Fibroblast of villous mesenchyme (primary cell): ENCODE measurements at places on chromosomes 4 and X. TPM values are rescaled to one million over a fixed set of nuclear protein-coding genes. Genes with fewer than 3 reads are reported as not detected.

Gene H2AZ1
- total RNA-seq: 255 and 287 TPM in 2 replicates

Gene DCLK2
- total RNA-seq: 13.0 and 24.2 TPM in 2 replicates

Gene PTCHD1
- under 0.01 TPM in 1 of 2 replicates, not detected in the other for total RNA-seq

Gene CCSER1
- total RNA-seq: 0.43 TPM in 1 of 2 replicates, not detected in the other

Gene NIPAL1
- total RNA-seq: 1.6 and 4.3 TPM in 2 replicates

Gene TAF7L
- total RNA-seq: 0.32 and 1.3 TPM in 2 replicates

Gene ABCD1
- 15.5 and 19.3 TPM in 2 replicates for total RNA-seq

Gene GC
- not detected in 2 replicates for total RNA-seq

DNA sequence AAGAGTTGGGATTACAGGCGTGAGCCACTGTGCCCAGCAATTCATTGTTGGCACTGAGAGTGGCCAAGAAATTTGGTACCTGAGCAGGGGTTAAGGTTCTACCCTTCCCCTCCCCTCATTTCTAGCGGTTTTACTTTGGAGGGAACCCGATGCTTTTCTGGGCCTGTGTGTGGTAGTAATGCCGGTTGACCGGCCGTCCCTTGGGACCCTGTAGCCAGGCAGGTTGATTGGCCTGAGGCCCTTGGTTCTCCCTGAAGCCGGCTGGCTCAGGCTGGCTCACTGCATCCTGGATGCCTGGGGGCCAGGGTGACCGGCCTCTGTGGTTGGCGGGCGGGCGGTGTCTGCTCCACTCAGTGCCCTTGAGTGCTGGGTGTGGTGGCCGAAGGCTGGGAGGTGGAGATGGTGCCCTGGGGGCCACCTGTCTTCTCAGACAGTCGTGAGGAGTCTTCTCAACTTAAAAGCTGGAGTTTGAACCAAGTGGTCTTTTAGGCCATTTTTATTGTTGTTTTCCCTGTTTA lies 45.6 kb downstream of the RGS12 start:
- no peak for DNase-seq

- DNase-seq: no peak
Observed at GRCh38 chrX:44447214-44447613, 95.4 kb downstream of the FUNDC1 start.

GRCh38 chr4:98522062-98522461 lies 136.3 kb downstream of the TSPAN5 start:
- no peak for DNase-seq

DNA sequence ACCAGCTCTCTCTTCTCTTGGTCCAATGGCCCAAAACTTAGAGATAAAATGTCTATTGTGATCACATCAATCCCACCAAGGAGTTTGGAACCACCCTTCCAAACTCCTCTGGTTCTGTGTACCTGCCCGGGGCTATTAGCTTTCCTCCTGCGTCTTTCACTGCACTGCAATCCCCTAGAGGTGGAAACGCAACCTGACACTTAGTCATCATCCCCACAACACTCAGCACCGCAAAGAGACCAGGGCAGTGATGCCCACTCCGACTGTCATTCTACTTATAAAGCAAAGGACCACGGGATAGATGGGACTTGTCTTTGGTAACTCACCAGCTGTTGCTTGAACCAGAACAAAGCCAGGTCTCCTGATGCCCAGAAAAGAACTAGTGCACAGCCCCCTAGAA lies 22.0 kb downstream of the AFAP1 start:
- DNase-seq: no peak

GRCh38 chrX:40167850-40168479 lies 70.2 kb upstream of the BCOR start:
- DNase-seq: no peak

GRCh38 chrX:124030520-124030919 lies 69.0 kb downstream of the STAG2 start:
- no peak for DNase-seq

- DNase-seq: no peak
Observed at GRCh38 chr4:139665079-139665689, 435 bp upstream of the MGST2 start.

GRCh38 chrX:39903343-39903742 lies 194.4 kb downstream of the BCOR start:
- peak; percentile 50 for DNase-seq

- no peak for DNase-seq
Observed at GRCh38 chrX:47482065-47482511, 934 bp downstream of the ZNF41 start.

- no peak for DNase-seq
Observed at GRCh38 chrX:101062176-101062575, 10.3 kb upstream of the TRMT2B start.

DNA sequence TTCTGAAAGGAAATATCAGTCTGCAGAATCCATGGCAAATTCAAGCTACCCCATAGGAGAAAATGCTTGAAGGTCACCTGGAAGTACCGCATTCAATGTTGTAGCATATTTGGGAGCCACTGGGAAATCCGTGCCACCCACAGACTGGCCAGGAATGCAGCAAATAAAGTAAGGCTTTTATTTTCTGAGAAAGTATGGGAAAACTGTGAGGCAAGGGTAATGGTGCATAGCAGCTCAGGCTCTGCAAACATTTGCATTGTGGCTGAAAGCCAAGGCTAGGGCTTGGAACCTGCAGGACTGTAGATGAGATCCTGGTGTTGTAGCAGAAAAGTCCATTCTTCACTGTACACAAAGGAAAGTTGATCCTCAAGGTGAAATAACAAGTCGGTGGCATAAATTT lies 450.9 kb upstream of the NR3C2 start:
- DNase-seq: no peak

DNA sequence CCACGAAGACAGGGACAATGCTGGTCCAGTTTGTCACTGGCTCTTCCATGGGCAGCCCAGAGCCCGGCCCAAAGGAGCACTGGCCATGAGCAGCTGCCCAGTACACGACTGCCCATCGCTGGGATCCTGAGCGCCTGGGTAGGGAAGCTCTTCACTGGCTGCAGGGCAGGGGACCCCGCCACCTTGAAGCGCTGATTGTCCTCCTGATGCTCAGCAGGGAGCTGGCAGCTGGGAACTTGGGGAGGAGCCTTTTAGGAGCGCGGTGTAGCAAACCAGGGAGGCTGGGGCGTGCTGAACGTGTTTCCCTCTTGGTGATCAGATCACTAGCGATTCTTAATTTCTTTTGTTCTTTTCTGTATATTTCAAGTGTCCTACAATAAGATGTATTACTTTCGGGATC lies 1.8 kb downstream of the L1CAM start:
- DNase-seq: no peak

DNA sequence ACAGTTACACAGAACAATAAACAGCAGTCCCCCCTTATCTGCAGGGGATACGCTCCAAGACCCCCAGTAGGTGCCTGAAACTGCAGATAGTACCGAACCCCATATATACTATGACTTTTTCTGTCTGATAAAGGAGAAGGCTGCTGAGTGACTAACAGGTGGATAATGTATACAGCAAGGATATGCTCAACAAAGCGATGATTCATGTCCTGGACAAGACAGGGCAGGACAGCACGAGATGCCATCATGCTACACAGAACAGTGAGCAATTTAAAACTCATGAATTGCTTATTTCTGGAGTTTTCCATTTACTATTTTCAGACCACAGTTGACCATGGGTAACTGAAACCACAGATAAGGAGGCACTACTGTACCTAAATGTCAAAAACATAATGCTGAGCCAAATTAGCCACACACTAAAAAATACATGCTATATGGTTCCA lies 76.1 kb downstream of the MANBA start:
- DNase-seq: peak; percentile 76

DNA sequence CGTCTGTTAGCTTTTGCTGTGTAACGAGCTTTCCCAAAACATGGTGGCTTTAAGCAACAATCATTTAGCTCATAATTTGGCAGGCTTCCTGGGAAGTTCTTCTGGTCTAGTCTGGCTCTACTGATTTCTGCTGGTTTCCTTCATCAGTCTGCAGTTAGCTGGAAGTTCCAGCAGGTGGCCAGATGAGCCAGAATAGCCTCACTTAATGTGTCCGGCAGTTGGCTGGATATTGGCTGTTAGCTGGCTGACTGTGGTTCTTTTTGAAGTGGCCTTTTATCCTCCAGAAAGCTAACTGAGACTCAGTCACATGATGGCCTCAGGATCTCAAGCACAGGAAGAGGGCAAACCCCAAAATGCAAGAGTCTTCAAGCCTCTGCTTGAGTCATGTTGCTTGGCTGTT lies 34.9 kb downstream of the FTHL17 start:
- peak; percentile 47 for DNase-seq

DNA sequence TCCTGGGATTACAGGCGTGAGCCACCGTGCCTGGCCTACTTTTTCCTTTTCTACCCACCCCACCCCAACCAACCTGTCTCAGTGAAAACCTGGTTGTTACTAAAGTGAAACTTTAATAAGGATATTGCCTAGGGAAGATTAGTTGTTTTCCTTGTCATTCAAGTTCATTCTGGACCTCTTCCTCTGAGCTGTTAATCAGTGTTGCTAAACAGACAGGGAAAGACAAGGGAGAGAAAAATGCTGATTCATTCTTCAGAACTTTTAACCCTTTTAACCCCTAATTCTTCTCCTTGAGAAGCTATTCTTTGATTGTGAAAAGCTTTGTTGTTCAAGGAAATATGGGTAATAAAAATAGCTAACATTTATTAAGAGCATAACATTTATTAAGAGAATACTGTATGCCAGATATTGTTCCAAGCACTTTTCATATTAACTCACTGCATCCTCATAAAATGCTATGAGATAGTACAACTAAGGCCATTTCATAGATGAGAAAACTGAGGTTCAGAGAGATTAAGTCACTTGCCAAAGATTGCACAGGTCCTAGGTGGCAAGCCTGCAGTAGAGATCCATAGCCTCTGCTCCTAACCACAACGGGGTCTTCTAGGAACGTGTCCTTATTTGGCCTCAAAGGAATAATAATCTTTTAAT lies 34.8 kb downstream of the OSTC start:
- peak; percentile 17 for DNase-seq

GRCh38 chr4:184573701-184574100 lies 75.5 kb downstream of the CASP3 start:
- DNase-seq: no peak

GRCh38 chr4:37758226-37758625 lies 68.3 kb upstream of the PGM2 start:
- DNase-seq: peak; percentile 78

DNA sequence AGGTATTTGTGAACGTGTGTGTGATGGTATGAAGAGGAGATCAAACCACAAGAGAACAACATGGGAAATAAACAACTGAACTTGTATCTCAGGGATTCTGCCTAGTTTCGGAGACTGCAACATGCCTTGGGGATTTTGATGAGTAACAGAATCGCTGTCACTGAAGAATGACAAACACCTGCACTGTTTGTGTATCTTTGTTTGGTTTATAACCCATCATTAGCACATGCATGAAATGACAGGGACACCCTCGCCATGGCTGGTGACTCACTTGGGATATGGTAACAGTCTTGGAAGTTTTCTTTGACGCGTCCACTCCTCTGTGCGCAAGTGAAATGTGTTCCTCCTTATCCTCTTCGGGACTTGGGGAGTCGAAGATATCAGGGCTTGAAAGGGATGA lies 30.3 kb upstream of the MAP3K15 start:
- DNase-seq: no peak
